ENCODE measurements at places on chromosomes 4 and X.
A peak's percentile ranks its signal among the peaks of the same experiment; 100 is the strongest.

DNA sequence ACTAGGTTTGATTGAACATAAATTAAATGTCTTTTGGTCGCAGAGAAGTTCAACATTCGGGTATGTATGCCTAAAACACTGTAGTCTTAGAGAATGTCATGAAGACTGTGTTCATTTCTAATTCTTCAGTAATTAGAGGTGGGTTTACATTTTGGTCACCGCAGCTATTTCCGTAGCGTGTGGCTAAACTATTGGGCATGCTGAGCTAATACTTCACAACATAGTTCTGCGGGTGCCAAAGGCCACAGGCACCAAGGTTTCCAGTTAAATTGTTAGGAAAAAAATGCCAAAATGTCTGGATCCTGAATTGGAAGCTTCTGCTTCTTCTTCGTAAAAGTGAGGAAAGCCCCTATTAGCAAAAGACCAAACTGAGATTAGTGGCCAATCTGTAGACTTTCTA lies 25.1 kb downstream of the SMIM31 start:
- no peak for DNase-seq

DNA sequence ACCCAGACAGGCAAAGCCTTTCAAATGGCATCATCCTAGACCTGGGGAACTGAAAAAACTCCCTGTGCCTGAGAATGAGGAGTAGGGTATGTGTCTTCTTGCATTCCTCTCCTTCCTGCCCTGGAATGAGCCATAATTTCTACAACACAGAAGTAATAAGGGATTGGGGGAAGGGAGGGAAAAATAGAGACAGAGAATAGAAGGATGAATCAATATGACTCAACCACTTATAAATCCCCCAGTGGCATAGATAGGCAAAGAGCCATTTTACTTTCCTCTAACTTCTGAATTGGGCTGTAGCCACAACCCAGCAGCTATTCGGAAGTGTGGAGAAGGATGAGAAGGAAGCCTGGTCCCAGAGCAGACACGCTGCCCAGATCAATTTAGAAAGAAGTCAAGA lies 99.9 kb downstream of the NHS start:
- peak; percentile 31 for DNase-seq

DNA sequence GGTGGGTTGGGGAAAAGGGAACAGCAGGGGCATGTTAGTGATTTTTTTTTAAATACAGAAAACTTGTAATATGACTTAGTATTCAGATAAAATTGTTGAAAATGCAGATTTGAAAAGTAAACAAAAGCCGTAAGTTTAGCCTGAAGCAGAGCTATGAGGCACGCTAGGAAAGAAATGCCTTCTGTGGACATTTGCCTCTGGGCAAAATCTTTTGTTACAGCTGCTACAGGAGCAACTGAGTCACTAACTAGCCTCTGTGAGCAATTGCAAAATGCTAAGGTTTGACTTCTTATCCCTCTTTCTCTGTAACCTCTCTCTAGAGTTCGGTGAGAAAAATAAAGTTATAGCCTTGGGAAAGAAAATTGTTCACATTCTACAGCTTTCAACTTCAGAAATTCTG lies 350.0 kb downstream of the SLC7A11 start:
- DNase-seq = no peak

DNA sequence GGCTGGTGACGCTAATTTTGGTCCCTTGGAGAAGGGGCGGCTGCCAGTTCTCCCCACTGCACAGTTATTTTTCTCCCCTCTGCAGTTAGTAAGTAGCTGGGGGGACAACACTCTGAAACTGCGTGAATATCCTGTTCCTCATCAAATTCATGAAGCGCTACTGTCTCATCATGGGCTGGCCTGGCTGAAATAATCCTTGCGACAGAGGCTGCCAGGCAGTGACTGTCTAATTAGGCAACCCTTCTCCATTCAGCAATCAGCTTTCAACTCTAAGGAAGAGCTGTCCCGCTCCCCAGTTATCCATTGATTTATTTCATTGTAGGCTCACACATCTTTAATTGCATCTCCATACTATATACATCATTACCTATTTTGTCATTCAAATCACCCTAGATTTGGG lies 8.2 kb downstream of the SH3TC1 start:
- DNase-seq = no peak

DNA sequence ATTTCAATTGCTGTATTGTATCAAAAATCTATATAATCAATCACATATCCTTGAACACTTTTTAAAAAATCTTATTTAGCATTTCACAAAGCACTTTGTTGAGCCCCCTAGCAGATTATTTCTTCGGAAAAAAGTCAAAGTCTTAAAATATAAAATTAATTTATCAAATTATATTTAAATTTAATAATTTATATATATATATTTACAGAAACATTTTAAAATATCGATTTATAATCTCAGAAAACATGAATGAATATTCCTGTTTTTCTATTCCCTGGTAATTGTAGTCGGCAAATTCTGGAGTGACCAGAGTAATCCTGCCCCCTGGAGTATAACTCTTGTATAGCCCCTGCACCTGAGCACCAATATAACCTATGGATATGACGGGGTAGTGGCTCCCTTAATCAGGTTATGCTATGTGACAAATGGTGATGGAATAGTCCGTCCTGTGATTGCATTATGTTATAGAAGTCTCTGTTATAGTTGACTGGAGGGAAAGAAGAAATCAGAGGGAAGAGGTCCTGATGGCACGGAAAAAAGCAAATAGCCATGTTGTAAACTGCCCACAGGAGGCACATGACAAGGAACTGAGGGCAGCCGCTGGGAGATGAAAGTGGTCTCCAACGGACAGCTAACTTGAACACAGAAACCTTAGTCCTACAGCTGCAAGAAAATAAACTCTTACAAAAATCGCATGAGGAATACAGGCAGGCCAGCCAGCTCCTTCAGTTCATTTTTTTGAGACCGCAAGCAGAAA lies 1092.3 kb downstream of the ARAP2 start:
- DNase-seq = no peak

GRCh38 chr4:77762531-77762930 lies 56.6 kb downstream of the CNOT6L start:
- DNase-seq = no peak

DNA sequence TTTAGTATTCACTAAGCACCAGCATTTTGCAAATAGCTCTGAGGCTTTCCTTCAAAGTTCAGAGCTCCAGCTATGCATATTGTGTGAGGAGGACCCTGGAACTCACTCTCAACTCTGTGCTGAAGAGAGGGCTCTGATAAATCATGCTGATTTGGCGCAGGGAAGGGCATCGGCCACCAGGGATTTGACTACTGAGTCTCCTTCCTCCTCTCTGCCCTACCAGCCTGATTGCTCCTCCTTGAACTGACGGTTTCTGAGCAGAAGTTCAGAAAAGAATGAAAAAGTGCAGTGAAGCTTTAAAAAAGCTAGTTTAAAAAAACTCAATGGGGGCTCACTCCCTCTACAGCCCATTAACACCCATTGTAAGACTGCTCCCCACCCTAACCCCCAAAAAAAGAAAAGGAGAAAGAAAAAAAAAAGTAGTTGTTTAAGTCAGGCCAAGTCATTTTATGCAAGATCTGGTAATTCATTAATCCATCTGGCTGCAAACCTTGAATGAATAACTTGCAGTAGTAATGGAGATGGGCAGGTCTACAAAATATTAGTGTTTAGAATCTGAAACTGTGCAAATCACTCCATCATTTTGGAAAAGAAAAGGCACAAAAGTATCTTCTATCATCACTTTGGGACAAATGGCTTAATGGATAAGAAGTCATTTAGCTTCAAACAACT lies 13.3 kb downstream of the PPARGC1A start:
- no peak for DNase-seq

DNA sequence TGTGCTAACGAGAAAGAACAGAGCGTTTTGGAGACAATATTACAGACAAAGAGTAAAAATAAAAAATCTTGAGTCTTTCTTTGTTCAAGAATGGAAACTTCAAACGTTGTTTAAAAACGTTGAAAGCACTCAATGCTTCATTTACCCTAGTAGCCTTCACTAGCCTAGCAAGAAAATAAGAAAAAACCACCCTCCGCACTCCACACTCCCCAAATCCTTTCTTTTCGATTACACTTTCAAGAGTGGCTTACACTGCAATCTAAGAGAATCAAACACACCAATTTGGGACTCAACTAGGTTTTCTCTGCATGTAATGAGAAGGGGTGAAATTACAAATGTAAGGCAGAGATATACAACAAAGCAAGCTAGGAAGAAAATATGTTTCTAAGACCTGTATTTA lies 4.7 kb downstream of the TMSB4X start:
- no peak for DNase-seq

GRCh38 chr4:109803924-109804571 lies 2.2 kb upstream of the CFI start:
- DNase-seq = peak; percentile 66

DNA sequence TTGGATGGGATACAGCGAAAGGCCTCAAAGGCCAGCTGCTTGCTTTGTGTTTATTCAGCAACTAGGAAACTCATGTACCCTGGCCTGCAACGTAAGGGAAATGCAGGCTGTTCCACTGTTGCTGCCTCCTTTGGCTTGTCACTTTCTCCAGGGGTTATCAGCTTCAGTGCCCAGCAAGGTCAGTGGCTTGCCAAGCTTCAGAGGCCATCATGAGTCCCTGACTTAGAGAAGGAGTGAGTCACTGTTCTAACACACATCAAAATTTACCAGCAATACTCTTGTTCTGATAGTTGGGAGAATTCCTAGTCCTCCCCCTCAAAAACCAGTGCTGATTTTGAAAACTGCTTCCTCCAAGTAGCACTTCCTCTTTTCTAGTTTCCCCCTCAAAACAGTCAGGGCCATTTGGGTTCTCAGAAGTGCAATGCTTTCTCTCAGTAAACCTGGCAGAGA lies 250.8 kb downstream of the ARHGAP24 start:
- DNase-seq = peak; percentile 56

DNA sequence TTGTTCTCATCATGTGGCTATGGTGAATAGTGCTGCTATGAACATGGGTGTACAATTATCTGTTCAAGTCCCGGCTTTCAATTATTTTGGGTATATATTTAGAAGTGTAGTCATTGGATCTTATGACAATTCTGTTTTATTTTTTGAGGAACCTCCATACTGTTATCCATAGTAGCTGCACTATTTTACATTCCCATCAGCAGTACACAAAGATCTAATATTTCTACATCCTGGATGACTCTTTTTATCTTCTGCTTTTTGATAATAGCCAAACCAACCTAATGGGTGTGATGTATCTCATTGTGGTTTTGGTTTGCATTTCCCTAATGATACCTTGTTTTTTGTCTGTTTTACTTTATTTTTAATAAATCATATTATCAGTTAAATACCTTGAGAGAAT lies 12.9 kb upstream of the IL13RA1 start:
- DNase-seq = no peak

GRCh38 chr4:166045457-166045856 lies 172.4 kb downstream of the TLL1 start:
- DNase-seq = no peak

DNA sequence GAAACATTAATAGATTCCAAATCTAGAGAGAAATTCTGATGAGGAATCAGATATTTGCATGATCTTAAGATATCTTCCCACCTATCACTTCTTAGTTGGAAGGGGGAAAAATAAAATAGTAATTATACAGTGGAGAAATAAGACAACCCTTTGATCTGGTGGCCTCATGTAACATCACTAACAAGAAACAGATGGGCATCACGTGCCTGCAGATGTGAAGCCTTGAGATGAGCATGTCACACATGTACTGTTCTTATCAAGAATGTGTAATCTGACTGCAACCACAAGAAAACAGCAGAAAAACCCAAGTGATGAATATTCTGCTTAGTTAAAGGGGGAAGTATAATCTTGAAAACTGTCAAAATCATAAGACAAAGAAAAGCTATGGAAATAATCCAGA lies 31.4 kb upstream of the NKX6-1 start:
- DNase-seq = peak; percentile 13

DNA sequence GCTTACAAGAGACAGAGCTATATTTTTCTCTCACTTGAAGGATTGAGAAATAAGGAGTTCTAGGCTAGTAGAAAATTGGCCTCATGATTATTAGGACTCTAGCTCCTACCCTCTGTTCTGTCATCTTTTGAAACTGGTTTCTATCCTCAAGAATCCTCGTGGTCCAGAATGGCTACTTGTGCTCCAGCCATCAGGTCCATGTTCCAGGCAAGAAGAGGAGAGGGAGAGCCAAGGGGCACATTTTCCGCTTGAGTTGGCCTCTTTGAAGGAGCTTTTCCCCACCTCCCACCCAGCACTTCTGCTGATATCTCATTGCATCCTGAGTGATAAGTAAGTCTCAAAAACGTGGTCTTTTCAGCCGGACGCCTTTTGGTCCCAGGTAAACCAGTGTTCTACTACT lies 7.2 kb upstream of the SORBS2 start:
- no peak for DNase-seq

DNA sequence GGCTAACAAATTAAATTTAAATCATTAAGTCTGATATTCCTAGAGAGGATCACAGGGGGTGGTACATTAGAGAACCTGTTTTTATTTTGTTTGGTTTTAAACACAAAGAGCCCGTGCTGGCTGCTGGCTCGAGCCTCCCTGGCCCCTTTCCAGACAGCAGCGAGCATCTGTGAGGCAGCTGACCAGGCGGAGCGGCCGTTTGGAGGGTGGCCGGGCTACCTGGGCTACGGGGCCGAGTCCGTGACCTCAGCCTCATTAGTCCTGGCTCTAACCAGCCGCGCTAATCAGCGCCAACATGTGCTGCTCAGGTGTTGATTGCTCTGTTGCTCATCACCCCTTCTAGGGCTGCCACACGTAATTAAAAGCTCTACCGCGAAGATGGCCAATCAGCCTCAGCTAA lies 35.3 kb downstream of the DCTD start:
- no peak for DNase-seq

DNA sequence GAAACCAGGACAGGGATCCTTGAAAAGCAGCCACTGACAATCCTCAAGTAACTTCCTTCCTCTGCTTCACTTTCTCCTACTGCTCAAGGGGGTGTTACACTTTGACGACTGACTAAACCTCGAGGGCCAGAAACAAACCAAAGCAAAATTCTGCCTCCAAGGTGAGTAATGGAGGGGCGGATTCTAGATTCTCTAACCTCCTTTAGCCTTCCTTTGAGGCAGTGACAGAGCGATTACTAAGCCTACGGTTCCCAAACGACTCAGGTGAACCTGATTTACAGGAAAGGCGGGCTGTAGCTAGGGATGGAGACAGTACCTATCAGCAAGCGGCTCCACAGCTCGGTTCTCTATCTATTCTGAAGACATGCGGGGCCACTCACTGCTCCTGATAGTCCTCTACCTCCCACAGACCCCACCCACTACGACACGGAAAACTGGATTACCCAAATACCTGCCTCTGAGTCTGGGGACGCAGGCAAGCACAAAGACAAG lies 487 bp downstream of the TBCK start:
- DNase-seq = peak; percentile 18

- no peak for DNase-seq
These were observed 49.7 kb upstream of the DHRSX start for GRCh38 chrX:2550328-2551020.

GRCh38 chrX:83845397-83845796 lies 15.5 kb upstream of the CYLC1 start:
- peak; percentile 25 for DNase-seq

GRCh38 chrX:49282647-49283011 lies 13.0 kb downstream of the PPP1R3F start:
- DNase-seq = peak; percentile 40

Measured in fibroblast of pulmonary artery (primary cell).